Immature natural killer cell (primary cell): ENCODE measurements at places on chromosomes 12 and 14. TPM values are rescaled to one million over a fixed set of nuclear protein-coding genes. Genes with fewer than 3 reads are reported as not detected.

DNA sequence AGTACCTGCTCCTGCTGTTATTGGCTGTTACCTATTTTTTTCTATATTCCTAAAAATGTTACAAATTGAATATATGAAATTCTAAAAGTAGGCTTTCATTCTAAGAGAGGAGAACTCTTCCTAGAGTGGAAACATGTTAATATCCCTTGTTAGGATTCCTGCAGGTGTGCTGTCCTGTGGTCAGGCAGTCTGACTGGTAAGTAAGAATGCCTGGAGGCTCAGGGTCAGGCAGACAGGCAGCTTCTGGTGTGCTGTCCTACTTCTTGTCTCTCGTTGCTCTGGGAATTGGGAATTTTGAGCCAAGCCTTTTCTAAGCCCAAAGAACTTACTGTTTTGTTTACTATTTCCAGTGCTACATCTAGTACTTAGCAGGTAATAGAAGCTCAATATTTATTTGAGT lies 10.3 kb downstream of the PPHLN1 start:
- no peak for DNase-seq

- no peak for DNase-seq
Observed at GRCh38 chr14:66233591-66233990, 252.6 kb upstream of the CCDC196 start.

The KLRC1 gene
- polyA plus RNA-seq, result 200 TPM

The GPRC5D gene
- polyA plus RNA-seq, result 0.52 TPM
